ENCODE measurements at places on chromosomes 4 and X.
A peak's percentile ranks its signal among the peaks of the same experiment; 100 is the strongest.

DNA sequence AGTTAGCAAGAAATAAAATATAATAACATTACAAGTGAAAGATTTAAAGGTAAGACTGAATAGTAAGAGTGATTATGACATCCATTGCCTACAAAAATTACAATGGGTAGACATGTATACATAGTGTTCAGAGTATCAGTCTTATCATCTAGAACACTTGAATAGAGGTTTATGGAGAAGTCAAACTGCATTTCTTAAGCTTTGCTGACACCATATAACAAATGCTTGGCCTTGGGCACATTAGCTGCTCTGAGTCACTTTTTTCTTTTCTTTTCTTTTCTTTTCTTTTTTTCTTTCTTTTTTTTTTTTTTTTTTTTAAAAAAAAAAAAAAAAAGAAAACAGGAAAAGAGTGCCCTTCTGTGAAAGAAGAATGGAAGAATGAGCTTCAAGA is 220.0 kb downstream of the SPCS3 start:
- no peak for DNase-seq

- peak; percentile 84 for DNase-seq
Observed at GRCh38 chr4:6463311-6464289, 8.8 kb downstream of the PPP2R2C start.

- no peak for DNase-seq
Observed at GRCh38 chr4:80307183-80307735, 28.3 kb upstream of the CFAP299 start.

- DNase-seq = peak; percentile 0
Observed at GRCh38 chr4:145041378-145041777, 56.6 kb downstream of the ANAPC10 start.

DNA sequence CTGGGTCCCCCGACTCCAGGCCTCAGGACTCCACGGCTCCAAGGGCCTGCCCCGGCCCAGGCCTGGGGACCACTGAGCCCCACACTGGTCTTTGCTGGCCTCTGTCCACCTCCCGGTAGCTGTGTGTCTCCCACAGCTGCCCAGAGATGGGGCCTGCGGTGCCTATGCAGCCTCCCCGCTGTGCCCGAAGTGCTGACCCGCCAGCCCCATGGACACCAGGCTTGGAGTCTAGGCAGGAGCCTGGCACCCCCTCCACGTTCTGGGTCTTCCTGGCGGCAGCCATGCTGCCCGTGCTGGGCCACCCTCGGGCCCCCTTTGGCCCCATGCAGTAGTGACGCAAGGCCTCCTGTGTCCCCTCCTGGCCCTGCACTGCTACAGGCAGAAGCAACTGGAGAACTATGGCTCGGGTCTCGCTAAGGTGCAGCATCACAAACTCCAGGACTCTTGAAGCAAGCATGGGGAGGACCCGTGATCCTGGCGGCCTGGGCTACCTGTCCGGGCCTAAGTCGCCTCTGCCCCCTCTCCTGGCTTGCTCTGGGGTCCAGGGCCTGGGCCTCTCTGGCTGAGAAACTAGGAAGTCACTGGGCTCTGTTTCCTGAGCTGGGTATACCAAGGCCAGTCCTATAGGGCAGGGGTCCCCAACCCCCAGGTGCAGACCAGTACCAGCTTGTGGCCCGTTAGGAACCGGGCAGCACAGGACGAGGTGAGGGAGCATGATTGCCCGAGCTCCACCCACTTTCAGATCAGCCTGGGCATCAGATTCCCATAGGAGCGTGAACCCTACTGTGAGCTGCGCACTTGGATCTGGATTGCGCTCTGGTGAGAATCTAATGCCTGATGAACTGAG is 917 bp downstream of the MYL5 start:
- no peak for DNase-seq

GRCh38 chr4:121789960-121790829 is 10.9 kb upstream of the EXOSC9 start:
- no peak for DNase-seq

DNA sequence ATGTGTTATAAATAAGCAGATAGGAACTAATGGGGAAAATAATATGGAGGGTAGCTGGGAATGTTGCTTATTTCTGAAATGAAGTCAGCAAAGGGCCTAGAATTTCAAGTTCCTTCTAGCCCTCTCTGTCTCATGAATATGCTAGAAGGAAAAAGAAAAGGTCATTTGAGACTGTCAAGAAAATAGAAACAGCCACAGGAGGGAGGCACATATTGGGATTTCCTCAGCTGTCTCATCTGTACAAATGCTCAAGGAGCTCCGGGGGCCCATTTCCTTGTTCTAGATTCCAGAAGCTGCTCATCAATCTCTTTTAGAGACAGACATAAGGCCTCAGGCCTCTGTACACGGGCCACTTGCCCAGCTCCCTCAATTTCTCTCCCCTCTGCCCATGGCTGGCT is 127.6 kb upstream of the ETNPPL start:
- DNase-seq = no peak

- DNase-seq = no peak
Observed at GRCh38 chr4:40276546-40276945, 58.6 kb upstream of the CHRNA9 start.

- DNase-seq = no peak
Observed at GRCh38 chrX:106302304-106302703, 134.2 kb downstream of the PWWP3B start.

- no peak for DNase-seq
Observed at GRCh38 chrX:23756165-23756564, 13.1 kb upstream of the ACOT9 start.

- DNase-seq = no peak
Observed at GRCh38 chr4:141058591-141059512, 74.4 kb downstream of the RNF150 start.

GRCh38 chr4:30386266-30386895 is 333.8 kb upstream of the PCDH7 start:
- DNase-seq = no peak

- no peak for DNase-seq
Observed at GRCh38 chr4:1412376-1413203, 6.3 kb upstream of the NKX1-1 start.

GRCh38 chrX:97728215-97728614 is 844.5 kb downstream of the RPA4 start:
- DNase-seq = no peak

GRCh38 chr4:104811727-104812126 is 317.0 kb upstream of the CXXC4 start:
- no peak for DNase-seq

DNA sequence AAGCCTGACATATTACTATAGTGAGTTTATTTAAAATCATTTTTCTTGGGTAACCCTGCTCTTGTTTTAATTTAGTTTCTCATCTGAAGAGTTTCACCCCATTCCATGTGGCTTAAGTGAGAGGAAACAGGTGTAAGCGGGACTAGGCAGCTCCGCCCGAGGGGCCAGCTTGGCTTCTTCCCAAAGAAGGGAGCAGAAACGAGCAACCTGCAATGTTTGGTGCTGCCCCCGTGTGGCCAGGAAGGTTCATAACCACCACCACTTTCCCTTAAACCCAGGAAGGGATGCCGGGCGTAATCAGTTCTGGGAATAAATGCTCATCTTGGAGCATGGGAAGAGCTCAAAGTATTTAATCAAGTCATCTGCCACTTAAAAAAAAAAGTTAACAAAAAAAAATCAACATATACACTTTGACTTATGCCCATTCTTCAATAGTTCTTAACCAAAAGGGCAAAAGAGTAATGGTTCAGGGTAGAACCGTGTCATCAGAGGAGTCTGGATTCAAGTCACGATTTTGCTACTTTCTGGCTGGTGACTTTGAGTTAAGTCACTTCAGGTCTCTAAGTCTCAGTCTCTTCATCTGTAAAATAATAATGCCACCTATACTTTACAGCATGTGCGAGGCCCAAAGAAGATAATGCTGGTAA is 147.9 kb downstream of the NSUN7 start:
- peak; percentile 67 for DNase-seq

DNA sequence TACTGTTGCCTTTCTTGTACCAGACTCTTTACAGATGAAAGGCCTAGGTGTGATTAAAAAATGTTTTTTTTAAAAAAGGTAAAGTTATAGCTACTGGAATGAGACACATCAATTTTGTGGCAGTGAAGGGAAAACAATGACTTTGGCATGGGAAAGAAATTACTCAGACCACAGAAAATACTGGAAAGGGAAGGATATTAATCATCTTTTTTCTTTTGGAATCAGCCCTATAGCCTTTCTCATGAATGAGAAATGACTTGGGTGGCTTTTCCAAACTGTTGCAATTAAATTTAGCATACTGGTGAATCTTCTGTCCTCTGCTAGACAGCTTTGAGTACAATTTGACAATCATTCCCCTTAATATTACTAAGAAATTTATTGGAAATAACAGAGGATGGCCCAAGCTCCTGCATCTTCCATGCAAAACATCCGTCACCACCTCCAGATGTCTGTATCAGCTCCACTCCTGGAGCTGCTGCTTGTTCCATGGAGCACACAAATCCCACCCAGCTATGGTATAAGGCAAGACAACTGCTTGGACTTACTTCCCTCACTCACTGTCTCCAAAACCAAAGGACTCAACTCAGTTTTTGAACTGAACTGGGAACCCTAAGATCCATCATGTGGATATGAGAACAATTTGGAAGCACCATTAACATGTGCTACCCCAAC is 97.6 kb upstream of the ARSJ start:
- DNase-seq = no peak

- no peak for DNase-seq
Observed at GRCh38 chr4:1222036-1222789, 26.7 kb downstream of the CTBP1 start.

DNA sequence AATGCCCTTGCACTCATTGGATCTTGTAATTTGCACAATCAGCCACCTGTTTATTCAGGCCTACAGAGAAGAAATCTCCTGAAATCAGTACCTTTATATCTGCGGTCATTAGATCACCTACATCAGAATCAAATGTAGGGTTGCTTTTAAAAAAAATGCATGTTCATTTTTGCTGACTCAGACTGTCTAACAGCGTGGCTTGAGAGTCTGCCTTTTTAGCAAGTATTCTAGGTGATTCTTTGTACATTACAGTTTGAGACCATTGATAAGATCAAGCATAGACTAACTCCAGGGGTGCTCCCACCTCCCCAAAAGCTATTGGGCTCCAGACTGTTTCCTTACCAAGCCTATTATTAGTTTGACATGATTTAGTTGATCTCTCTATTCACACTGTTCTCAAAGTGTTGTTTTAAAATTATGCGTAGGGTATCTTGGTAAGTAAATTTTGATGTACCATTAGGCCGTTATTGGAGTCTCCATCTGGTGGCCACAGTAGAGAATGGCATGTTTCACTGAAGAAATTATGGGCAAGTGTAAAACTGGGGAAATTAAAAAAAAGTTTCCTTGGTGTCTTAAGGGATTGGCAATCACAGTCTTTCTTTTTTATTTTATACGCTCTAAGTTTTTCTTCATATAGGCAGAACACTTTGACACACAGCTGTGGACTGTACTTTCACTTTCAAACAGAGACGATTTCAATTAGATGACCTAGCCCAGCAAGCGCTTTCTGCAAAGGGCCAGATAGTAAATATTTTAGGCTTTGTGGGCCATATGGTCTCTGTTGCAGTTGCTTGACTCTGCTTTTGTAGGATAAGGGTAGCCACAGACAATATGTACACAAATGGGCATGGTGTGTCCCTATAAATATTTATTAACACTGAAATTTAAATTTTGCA is 33.7 kb upstream of the MSL3 start:
- no peak for DNase-seq

- no peak for DNase-seq
Observed at GRCh38 chr4:145904413-145905177, 34.0 kb downstream of the ZNF827 start.

GRCh38 chr4:154160519-154161301 is 330.9 kb downstream of the DCHS2 start:
- no peak for DNase-seq

- no peak for DNase-seq
Observed at GRCh38 chrX:154056770-154057241, 37.1 kb upstream of the IRAK1 start.

GRCh38 chr4:83108101-83108861 is 6.2 kb downstream of the PLAC8 start:
- DNase-seq = no peak

DNA sequence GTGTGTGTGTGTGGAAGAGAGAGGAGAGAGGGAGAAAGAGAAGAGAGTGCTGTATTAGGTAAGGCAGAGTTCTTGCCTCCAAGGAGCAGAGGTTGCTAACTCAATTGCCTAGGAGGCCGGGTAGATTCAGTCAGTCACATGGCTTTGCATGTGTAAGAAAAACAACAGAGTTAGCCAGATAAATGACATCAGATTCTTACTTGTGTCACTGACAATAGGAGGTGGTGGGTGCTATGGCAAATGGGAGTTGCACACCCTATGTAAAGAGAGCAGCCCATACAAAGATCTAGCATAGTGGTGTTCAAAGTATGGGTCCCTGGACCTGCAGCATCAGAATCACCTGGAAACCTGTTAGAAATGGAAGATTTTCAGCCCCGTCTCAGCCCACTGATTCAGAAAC is 14.4 kb upstream of the PGRMC2 start:
- no peak for DNase-seq

DNA sequence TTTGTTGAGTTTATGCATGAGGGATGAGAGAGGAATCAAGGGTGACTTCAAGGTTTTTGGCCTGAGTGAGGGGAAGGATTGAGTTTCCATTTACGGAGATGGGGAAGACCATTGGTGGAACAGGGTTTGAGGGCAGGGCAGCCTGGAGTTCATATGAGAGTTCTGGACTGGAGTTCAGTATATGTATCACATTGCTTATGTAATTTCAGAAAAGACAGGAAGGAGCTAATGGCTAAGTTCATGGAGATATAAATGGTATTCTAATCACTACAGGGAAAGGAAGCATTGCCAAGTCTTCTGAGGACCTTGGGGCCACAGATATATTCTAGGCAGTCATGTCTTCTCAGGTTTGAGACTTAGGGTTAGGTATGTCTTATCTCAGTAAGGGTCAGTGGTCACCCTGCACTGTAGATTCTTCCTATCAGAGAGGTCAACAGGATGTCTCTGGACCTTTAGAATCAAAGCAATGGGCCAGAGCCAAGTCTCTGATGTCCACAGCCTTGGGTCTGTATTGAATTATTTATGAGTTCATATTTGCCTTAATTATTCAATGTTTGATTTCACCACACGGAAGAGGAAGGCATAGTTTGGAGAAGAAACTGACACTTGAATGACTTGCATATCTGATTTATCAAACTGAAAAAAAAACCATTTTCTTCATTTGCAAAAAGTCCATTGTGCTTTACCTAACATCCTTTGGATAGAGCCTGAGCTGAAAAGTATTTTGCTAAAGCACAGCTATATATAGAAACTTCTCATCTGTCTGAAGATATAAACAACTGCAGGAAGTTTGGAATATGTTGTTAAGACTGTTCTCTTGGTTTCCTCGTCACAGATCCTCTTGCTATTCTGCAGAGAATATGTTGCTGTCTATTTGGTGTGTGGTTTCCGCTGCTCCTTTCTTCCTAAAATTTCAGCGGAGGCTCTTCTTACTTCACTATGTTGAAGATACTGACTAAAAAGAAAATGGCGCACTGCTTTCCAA is 139.5 kb downstream of the PDGFRA start:
- no peak for DNase-seq
